COR-L47 (cell line): ENCODE measurements at places on chromosomes 3 and 15.

GRCh38 chr3:179147514-179147872 lies 664 bp upstream of the PIK3CA start:
- peak; percentile 54 for DNase-seq

DNA sequence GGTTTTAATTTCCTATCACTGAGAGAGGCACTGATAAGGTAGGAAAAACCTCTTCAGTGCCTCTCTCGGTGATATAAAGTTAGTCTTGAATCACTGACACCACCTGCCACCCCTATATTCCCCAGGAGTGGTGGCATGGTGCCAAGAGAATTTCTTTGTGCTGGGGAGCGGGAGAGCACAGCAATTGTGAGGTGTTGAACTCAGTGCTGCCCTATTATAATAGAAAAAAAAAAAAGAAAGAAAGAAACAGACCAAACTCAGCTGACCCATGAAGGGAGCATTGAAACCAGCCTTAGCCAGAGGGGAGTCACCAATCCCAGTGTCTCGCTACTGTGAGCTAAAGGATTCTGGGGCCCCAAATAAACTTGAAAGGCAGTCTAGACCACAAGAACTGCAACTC lies 201.4 kb upstream of the STT3B start:
- peak; percentile 66 for DNase-seq

DNA sequence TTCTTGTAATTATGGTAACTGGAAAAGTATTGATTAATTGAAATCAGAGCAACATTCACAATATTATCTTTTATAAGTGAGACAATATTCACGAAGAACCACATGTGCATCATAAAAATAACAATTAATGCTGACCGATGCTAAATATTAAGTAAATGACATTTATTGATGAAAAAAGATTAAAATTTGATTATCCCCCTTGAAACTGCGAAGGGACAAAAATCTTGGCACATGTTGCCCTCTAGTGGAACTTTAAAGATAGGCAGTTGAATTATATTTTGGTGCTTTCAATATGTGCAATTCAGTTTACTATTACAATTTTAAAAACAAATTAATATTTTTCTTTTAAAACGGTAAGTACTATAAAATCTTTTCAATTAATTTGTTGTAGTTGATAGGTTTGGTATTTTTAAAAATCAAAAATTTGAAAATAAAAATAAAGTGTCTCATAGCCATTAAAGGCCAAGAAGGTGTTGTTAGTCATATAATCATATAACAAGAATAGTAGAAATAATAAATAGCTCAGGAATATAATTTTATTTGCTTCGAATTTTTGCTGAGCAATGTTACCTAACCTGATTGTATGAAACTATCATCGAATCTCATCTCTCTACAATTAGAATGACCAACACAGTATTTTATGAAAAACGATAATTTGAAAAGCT lies 270.2 kb downstream of the ROBO1 start:
- no peak for DNase-seq

DNA sequence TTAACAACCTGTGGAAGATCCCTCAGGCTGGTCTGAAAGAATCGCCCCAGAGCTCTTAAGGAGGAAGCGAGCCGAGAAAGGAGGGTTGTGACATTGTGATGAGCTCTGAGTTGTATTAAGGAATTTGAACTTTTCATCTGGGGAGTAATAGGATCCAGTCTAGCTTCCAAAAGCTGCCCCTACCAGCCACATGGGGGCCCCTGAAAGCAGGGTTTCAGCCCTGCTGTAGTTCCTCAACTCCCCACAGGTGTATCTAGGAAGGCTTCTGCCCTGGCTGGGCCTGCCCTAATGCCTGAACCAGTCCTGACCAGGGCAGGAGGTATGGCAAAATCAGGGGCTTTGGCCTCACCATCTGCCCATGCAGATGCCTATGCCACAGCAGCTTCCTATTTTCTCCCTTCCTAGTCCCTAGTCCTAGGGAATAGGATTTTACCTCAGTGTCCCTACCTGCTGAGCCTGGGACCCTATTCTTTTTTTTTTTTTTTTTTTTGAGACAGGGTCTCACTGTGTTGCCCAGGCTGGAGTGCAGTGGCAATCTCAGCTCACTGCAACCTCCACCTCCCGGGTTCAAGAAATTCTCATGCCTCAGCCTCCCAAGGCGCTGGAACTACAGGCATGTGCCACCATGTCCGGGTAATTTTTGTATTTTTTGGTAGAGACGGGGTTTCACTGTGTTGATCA lies 5.0 kb upstream of the AP3S2 start:
- DNase-seq, result peak; percentile 66

DNA sequence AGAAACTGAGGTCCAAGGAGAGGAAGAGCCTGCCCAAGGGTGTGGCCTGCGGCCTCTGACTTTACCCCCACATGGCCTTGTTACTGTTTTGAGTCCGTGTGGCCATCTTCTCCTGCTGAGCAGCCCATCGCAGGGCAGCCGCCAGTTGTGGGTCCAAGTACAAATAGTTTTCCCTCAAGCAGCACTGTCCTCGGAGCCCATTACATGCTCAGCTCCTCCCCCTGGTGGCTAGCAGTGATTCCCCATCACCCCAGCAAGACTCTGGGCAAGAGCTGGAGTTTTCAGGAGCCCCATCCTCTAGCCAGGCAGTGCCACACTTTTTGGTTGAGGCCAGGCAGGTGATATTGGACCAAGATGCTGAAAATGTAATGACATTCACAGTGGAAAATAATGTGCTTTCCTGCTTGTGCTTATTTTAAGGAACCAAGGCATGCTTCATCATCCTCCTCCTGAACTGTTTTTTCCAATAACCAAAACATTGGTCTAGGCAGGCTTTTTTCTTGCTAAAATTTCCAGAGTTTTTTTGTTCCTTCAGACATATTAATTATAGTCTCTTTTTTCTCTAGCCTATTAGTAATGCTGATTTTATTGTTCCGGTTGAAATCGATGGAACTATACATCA lies 23.2 kb upstream of the VILL start:
- peak; percentile 4 for DNase-seq

- DNase-seq, result no peak
Measured at GRCh38 chr3:39413691-39414420, 7.3 kb downstream of the RPSA start.

- no peak for DNase-seq
Measured at GRCh38 chr3:61564395-61565059, 3.2 kb downstream of the PTPRG start.

DNA sequence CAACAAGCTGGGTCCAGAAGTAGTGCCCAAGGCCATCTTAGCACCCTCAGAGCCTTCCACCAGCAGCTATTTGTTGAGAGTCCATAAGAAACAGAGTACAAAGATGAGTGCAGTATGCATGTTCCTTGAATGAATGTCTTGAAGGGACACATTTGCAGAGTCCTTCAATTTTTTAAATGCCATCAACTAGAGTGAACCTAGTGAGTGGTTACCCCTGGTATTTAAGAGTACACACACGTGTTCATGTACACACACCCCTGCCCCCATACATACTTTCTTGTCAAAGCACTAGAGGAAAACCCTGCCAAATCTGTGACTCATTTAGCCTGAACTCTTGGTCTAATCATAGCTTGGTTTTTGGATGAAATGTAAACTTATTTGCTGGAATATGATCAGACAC lies 84.5 kb upstream of the GALNT15 start:
- no peak for DNase-seq

DNA sequence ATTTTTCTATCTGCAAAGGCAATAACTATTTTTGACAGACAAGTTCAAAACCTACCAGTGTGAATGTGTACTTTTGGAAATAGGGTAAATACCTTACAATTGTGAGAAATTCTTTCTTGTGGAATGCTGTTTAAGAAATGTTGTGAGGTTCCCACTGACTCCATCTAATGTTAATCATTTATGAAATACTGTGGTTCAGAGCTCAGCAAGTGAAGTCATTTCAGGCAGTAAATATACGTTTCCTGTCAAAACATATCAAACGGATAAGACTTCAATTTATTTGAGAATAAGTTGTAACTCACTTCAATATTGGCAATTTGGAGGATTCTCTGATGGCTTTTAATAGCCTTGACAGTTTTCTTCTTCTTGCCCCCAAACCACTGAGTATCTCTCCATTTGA lies 16.4 kb downstream of the TAFA4 start:
- DNase-seq, result no peak

GRCh38 chr3:29397406-29397805 lies 116.5 kb downstream of the RBMS3 start:
- DNase-seq, result no peak

DNA sequence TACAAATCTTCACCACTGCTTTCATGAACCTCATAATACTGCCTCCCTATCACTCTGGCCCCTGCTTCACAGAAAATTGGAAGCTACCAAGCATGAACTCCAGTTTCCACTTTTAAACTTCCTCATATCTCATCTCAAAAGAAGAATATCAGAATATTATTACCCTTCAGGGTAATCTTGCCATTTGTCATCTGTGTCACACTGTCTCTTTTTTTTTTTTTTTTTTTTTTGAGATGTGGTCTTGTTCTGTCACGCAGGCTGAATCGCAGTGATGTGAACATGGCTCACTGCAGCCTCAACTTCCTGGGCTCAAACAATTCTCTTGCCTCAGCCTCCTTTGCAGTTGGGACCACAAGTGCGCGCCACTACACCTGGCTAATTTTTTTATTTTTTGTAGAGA lies 80.4 kb upstream of the TCF12 start:
- DNase-seq, result no peak

- no peak for DNase-seq
Measured at GRCh38 chr3:94011233-94011711, 17.1 kb downstream of the STX19 start.

DNA sequence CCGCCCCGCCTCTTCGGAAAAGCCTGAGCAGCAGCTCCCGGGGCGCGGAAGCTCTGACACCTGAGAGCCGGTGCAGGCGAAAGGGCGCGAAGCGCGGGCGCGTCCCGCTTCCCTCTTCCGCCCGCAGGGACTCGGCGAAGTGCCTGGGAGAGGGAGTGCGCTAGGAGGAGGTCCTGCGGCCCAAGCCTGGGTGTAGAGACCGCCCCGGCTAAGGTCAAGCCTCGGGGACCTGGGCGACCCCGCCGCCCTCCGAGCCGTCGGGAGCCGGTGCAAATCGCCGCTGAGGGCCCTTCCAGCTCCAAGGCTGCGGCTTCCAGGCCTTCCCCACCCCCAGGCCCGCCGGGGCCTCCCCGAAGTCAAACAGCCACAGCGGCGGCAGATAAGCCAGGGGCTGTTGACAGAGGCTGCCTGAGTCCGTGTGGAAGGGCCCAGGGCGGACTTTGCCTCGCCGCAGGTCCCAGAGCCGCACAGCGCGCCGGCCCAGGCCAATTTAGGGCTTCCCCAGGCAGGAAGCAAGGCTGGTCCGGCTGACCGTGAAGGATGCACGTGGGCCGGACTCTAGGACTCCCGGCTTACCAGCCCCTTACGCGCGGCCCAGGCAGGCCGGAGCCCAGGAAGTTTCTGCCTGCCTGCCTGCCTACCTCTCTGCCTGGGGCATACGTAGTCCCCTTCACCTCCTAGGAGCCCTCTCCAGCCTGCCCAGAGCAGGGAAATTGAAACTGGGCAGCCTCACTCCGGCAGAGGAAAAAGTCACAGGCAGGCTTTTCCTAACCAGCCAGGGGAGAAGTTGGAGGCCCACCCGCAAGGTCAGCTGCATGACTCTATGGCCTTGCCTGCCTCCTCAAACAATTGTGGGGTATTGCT lies 2.3 kb downstream of the ITPKA start:
- DNase-seq, result no peak

DNA sequence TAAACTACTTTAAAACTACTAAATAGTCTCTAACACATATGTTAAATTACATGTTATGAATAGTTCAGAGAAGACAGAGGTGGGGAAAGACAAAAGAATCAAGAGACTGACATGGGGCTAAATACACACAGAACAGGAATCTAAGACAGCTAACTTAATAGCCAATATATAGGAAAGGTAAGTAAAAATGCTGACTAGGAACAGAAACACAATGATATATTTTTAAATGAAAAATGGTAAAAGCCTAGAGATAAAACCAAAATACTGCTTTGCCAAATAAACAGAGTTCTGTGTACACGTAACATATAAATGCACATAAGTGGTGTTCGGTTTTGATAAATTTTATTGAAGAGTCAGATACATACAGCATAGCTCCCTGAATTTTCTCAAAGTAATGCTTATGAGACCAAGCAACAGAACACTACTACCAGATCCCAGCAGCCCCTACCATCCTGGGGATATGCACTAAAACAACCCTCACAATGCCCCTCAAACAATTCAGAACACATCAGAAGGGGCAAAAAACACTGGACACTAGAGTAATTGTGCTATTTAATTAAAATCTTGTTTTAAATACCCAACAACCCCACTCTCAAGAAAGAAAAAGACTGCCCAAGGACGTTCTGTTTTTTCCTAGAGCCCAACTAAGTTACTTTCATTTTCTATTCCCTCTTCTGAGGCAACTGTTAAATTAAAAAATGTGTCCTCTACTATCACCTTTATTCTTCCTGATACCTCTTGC lies 121.1 kb downstream of the ADAM10 start:
- no peak for DNase-seq

DNA sequence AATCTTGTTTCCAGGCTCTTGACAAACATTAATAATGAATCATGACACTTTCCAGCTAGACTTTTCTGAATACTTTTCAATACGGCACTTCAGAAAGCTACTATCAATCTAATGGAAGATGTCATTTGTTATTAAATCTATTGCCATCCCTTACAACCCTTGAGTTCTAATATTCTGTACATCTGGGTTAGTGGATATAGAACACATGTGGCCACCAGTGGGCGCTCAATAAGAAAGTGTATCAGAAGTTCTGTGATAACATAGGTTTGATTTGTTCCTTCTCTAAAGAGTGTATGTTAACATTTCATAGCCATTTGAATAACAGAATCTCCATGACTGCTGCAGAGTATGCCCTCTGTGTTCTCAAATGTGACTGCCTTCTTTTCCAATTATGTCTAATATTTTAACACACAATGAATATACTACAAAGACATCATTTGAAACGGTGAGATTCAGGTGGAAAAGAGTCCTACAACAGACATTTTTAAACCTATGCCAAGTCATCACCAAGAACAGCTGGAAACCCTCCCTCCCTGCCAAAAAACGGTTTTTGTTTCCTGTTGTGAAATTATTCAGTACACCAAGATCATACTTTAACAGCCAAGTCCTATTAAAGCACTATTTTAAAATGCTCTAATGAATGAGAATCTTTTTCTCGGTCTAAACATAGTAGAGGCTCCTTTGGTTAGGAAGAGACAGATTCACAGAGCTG lies 22.2 kb downstream of the ALDH1A2 start:
- peak; percentile 21 for DNase-seq

DNA sequence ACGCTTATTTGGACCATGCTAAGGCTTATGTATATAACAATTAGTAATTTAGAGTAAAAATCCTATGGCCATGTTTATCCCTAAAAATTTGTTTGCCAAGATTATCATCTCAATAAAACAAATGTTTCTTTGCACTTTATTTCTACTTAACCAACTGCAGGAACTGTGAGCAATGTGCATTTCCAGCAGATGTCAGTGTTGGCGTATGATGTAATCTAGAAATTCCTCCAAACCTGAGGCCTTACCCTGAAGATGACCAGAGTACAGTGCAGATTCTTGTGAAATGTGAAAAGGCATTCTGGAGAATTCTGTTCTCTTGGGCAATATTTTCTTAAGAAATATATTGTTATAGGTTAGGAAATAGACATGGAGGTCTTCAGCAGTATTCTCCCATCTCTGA lies 205.9 kb downstream of the MBNL1 start:
- DNase-seq, result peak; percentile 64

GRCh38 chr15:52098323-52098722 lies 14.3 kb downstream of the BCL2L10 start:
- no peak for DNase-seq
